ENCODE measurements at places on chromosomes 4 and X. TPM values are rescaled to one million over a fixed set of nuclear protein-coding genes. Genes with fewer than 3 reads are reported as not detected.
A peak's percentile ranks its signal among the peaks of the same experiment; 100 is the strongest.

- DNase-seq, result peak; percentile 35
Observed at GRCh38 chr4:153346563-153346962, 2.1 kb downstream of the MND1 start.

DNA sequence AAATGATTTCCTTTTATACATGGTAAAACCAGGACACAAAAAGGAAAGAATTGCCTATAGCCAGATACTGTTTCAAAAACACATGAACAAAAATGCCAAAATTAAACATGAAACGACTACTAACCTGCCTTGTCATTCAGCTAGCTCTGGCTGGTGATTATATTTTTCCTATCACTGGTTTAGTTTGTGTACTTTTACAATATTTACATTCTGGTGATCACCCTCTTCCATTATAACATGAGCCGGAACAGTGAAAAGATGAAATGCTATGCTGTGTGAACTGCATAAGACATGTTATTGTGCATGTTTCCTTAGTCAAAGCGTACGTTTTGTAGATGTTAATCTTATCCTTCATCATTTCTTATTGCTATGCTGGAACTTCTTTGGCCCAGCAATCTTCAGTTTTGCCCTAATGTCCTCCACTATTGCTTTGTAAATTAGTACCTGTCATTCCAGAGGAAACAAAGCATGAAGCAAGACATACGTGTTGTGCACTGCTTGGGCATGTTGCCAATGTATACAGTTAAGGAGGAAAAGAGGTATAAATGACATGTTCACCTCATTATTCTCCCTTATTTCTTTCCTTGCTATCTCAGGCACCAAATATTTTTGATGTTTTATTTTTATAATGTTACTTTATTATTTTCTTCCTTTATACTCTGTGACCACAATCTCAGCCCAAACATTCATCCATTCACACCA is 386.3 kb downstream of the ARHGAP24 start:
- DNase-seq, result no peak

The AREG gene
- not detected for total RNA-seq

DNA sequence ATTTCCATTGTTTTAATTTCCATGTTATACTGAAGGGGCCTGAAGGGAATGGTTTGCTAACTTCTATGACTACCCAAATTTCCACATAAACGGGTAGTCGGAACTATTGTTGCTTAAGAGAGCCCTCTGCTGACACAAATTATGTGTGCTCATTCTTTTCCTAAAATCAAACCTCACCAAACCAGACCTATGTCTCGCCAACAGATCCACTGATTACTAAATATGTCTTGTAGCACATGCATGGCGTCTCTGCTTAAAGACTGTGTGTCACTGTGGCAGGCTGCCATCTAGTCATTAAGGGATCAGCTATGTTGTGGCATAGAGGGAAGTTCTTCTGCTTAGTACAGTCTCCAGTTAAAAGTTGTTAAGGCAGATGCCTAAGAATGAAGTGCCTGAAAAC is 25.1 kb downstream of the PIR start:
- peak; percentile 25 for DNase-seq

The BST1 gene
- 1.00 TPM for total RNA-seq

The ASB12 gene
- total RNA-seq, result 0.78 TPM
